ENCODE measurements at places on chromosomes 3 and 15. TPM values are rescaled to one million over a fixed set of nuclear protein-coding genes. Genes with fewer than 3 reads are reported as not detected.

DNA sequence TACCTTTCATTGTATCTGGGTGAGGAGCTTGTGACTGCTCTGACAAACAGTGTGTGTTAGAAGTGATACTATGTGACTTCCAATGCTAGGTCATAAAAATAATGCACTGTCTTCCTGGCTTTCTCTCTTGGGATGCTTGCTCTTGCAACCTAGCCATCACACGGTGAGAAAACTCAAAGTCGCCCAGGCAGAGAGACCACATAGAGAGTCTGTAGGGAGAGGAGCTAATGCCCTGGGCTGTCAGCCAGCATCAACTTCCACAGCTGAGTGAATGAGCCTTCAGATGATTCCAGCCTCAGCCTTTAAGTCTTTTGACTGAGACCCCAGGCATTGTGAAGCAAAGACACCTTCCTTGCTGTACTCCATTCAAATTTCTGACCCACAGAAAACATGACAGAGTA is 220.6 kb upstream of the SGO1 start:
- H3K27ac ChIP-seq: no peak overlapping the region
- H3K36me3 ChIP-seq: no peaks in the 10 kb centered on the region
- no peak for DNase-seq

GRCh38 chr3:100440895-100441294 is 39.6 kb downstream of the LNP1 start:
- DNase-seq: no peak
- H3K4me3 ChIP-seq: no peak overlapping the region
- no peaks in the 10 kb centered on the region for H3K4me1 ChIP-seq
- no peak overlapping the region for H3K27ac ChIP-seq
- H3K36me3 ChIP-seq: no peaks in the 10 kb centered on the region

GRCh38 chr3:137771401-137772213 is 7.5 kb downstream of the SOX14 start:
- DNase-seq: no peak
- no peak overlapping the region for H3K27ac ChIP-seq
- H3K4me3 ChIP-seq: no peak overlapping the region
- H3K36me3 ChIP-seq: no peaks in the 10 kb centered on the region
- peaks cover 80% of the 10 kb centered on the region for H3K27me3 ChIP-seq

GRCh38 chr15:68271854-68272471 is 5.6 kb upstream of the FEM1B start:
- H3K4me3 ChIP-seq: peak overlapping the region; percentile 0
- H3K4me1 ChIP-seq: peaks cover 38% of the 10 kb centered on the region
- no peaks in the 10 kb centered on the region for H3K27me3 ChIP-seq
- peak; percentile 91 for DNase-seq

GRCh38 chr3:126267169-126267975 is 87.0 kb upstream of the ALDH1L1 start:
- H3K27ac ChIP-seq: peak overlapping the region; percentile 42
- peaks cover 24% of the 10 kb centered on the region for H3K4me1 ChIP-seq
- H3K27me3 ChIP-seq: no peaks in the 10 kb centered on the region
- H3K36me3 ChIP-seq: no peaks in the 10 kb centered on the region
- H3K4me3 ChIP-seq: peak overlapping the region; percentile 51
- peak; percentile 87 for DNase-seq

DNA sequence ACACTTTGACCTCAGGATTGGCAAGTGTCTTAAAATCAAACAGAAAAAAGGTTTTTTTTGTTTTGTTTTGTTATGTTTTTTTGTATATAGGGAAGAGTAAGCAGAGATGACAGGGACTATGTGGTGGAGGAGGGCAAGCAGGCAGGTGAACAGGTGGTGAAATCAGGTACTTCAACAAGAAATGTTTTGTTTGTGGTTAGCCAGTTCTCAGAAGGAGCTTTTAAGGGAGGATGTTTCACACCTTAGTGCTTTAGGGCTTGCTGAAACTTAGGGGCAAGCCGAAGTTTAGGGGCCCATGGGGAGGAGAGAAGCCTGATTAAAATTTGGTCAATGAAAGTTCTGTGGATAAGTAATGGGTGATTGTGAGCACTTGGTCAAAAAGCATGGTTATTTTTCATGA is 370.7 kb upstream of the SLCO3A1 start:
- no peak overlapping the region for H3K4me3 ChIP-seq
- no peaks in the 10 kb centered on the region for H3K36me3 ChIP-seq
- DNase-seq: no peak
- H3K27ac ChIP-seq: no peak overlapping the region

- H3K4me3 ChIP-seq: no peak overlapping the region
- no peak overlapping the region for H3K27ac ChIP-seq
- H3K36me3 ChIP-seq: no peaks in the 10 kb centered on the region
- H3K4me1 ChIP-seq: no peaks in the 10 kb centered on the region
- no peak for DNase-seq
- H3K27me3 ChIP-seq: no peaks in the 10 kb centered on the region
Measured at GRCh38 chr15:32007355-32007960, 22.9 kb upstream of the CHRNA7 start.

DNA sequence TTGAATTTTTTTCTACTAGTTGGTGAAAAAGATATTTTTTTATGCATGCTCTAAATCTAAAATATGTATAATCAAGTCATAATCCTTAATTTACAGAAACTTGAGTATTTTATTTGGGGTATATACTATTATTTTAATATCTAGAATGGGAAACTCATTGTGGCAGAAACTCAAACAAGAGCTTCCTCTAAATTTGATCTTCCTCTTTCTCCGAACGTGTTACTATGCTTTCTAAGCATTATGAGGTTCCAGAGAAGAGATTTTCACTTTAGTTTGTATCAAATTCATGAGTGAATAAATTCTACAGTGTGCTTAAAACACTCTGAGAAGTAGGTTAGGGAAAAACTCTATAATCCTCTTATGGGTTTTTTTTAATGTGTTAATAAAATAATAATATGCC is 173.1 kb downstream of the POTEB3 start:
- H3K27me3 ChIP-seq: no peaks in the 10 kb centered on the region
- H3K36me3 ChIP-seq: no peaks in the 10 kb centered on the region

GRCh38 chr3:76664816-76665215 is 375.1 kb upstream of the ROBO2 start:
- H3K27ac ChIP-seq: peak overlapping the region; percentile 41
- no peaks in the 10 kb centered on the region for H3K4me1 ChIP-seq
- no peaks in the 10 kb centered on the region for H3K27me3 ChIP-seq
- no peak overlapping the region for H3K4me3 ChIP-seq

GRCh38 chr15:73809728-73810501 is 56.8 kb upstream of the INSYN1 start:
- no peak overlapping the region for H3K27ac ChIP-seq
- peaks cover 6% of the 10 kb centered on the region for H3K27me3 ChIP-seq
- DNase-seq: no peak
- H3K4me3 ChIP-seq: no peak overlapping the region

DNA sequence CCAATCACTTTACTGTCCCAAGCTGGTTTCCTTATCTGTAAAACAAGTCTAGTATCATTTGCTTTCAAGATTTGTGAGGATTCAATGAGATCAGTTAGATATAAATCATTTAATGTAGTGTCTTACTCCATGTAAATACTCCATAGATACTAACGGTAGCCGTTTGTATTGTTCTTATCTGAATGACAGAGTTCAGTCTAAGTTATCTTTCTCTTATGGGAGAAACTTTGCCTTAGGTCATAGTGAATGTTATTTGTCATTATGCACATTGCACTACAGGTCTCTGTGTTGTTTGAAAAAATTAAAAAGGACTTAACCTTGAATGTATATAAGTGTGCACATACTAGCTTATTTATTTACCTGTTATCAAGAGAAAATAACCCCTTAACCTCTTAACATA is 44.7 kb downstream of the MBNL1 start:
- H3K4me1 ChIP-seq: peaks cover 22% of the 10 kb centered on the region
- H3K27ac ChIP-seq: no peak overlapping the region
- peaks cover 7% of the 10 kb centered on the region for H3K36me3 ChIP-seq
- no peaks in the 10 kb centered on the region for H3K27me3 ChIP-seq
- H3K4me3 ChIP-seq: no peak overlapping the region

Gene RETNLB
- total RNA-seq: not detected

Gene SPINK8
- total RNA-seq: not detected

Gene ZNF662
- total RNA-seq: 0.53 TPM

Gene KCNAB1
- total RNA-seq: 0.72 TPM

Measured in astrocyte (in vitro differentiated cells and primary cell).